ENCODE measurements at places on chromosomes 4 and X.

GRCh38 chrX:989959-990510 lies 222.4 kb downstream of the CRLF2 start:
- no peaks in the 10 kb centered on the region for H3K27me3 ChIP-seq
- H3K4me1 ChIP-seq: no peaks in the 10 kb centered on the region
- no peaks in the 10 kb centered on the region for H3K36me3 ChIP-seq
- no peak overlapping the region for H3K4me3 ChIP-seq

DNA sequence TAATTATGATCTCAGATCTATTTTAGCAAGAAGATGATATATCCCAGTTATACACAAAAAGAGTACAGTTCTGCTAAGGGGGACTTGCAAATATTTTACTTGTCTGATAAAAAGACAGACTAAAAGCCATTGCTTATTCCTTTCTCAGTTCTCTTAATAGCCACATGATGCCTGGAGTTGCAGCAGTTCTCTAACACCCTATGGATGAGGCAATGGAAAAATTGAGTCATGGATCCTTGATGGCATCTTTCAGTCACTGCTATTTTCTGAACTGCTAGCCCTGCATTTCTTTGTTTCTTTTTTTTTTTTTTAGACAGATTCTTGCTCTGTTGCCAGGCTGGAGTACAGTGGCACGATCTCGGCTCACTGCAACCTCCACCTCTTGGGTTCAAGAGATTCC lies 1956.7 kb downstream of the C4orf33 start:
- H3K27me3 ChIP-seq: no peaks in the 10 kb centered on the region
- DNase-seq: no peak
- H3K4me3 ChIP-seq: no peak overlapping the region
- H3K27ac ChIP-seq: no peak overlapping the region
- H3K36me3 ChIP-seq: no peaks in the 10 kb centered on the region

DNA sequence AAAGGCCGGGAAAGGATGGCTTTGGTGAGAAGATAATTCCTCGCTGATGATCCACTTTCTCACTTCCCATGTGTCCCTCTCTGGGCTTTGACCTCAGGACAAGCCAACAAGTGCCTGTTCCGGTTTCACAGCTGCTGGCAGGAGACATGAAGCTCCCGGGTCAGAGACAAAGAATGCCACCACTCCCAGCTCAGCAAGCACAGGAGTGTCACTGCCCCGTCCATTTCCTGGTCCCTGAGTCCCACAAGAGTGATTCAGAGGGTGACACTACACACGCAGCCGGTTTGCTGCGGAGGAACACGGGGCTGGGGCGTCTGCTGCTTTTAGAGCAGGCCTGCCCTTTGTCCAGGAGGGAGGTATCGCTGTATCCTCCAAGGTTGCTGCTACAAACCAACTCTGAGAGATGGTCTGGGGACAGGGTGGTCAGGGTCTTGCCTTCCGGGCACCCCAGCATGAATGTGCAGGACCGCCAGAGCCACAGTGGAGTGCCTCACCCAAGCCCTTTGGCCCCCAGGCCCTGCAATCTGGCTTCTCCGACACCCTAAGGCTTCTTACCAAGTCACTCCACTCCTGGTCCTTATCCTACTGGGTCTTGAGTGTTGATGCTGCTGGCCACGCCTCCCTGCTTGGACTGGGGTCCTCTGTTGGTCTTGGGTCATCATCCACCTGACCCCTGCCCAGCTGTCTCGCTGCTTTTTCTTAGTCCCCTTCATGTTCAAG lies 49.5 kb downstream of the CPZ start:
- H3K4me1 ChIP-seq: no peaks in the 10 kb centered on the region
- H3K36me3 ChIP-seq: no peaks in the 10 kb centered on the region
- DNase-seq: no peak
- H3K27me3 ChIP-seq: peaks cover 20% of the 10 kb centered on the region

DNA sequence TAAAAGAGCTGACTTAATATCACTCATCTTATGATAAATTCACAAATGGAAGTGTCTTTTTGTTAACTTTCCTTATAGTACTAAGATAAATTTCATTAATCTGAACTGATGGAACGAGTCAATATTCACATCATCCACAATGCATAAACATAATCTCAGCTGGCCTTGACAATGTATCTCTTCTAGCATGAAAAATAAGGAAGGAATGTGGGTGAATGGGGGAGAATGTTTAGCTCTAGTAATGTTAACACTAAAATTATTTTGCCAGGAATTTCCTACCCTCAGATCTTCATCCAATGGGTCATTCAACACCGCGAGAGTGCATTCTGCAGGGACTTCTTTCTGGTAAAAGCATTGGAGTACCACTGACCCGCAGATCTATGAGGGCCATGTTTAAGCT lies 15.8 kb downstream of the TRPC3 start:
- no peak overlapping the region for H3K4me3 ChIP-seq
- no peaks in the 10 kb centered on the region for H3K4me1 ChIP-seq
- H3K27me3 ChIP-seq: peaks cover 25% of the 10 kb centered on the region
- H3K36me3 ChIP-seq: no peaks in the 10 kb centered on the region

DNA sequence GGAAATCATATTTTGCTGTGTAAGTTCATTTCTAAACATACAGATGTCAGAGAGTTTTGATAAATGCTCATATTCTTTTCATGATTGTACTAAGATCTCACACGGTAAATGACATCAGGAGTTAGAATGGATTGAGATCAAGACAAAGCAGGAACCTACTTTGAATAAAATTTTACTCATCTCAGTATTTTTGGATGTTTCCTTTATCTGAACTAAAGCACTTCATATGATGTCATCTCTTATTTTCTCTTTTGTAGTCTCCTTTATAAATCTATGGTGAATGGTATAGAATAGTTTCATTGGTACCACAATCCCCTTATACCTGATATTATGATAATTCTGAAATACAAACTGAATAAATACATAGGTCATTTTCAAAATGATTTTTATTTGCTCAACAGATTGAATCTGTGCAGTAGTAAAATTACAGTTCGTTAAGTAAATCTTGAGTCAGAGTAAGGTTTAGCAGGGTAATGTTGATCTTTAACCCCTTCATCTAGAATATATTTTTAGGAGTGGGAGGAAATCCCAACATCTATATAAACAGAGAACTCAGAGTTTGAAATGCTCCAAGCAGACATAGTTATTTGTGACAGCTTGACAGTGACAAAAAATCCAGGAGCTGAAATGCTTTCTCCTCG lies 180.0 kb downstream of the MGST2 start:
- H3K27me3 ChIP-seq: no peaks in the 10 kb centered on the region
- H3K4me3 ChIP-seq: no peak overlapping the region
- no peak overlapping the region for H3K27ac ChIP-seq
- no peaks in the 10 kb centered on the region for H3K36me3 ChIP-seq
- DNase-seq: no peak
- H3K4me1 ChIP-seq: no peaks in the 10 kb centered on the region

DNA sequence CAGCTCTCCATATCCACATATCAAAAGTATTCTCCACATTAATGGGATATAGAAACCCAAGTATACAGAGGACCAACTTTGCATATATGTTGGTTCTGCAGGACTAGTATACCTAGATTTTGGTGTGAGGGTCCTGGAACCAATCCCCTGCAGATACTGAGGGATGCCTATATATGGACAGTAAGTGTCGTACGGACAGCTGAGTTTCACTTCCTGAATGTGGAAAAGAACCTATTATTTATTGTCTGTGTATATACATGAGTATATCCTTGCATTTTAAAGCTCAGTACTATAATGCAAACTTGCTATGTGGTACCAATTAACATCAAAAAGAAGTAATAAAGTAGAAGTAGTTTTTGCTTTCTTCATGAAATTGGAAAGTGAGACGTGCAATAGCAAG lies 101.9 kb downstream of the FBXW7 start:
- H3K27me3 ChIP-seq: no peaks in the 10 kb centered on the region
- DNase-seq: no peak
- H3K4me1 ChIP-seq: no peaks in the 10 kb centered on the region
- H3K27ac ChIP-seq: no peak overlapping the region

- H3K27ac ChIP-seq: peak overlapping the region; percentile 49
- no peaks in the 10 kb centered on the region for H3K27me3 ChIP-seq
- no peaks in the 10 kb centered on the region for H3K36me3 ChIP-seq
- no peak overlapping the region for H3K4me3 ChIP-seq
- DNase-seq: peak; percentile 73
- H3K4me1 ChIP-seq: peaks cover 43% of the 10 kb centered on the region
These were observed 505.5 kb downstream of the ANKRD50 start for GRCh38 chr4:124206779-124207605.

- no peak overlapping the region for H3K4me3 ChIP-seq
- H3K4me1 ChIP-seq: no peaks in the 10 kb centered on the region
- no peaks in the 10 kb centered on the region for H3K27me3 ChIP-seq
These were observed 23.0 kb downstream of the NAT8L start for GRCh38 chr4:2082118-2082517.

GRCh38 chr4:77852892-77853495 lies 9.6 kb upstream of the MRPL1 start:
- no peaks in the 10 kb centered on the region for H3K27me3 ChIP-seq
- DNase-seq: no peak
- no peaks in the 10 kb centered on the region for H3K4me1 ChIP-seq

DNA sequence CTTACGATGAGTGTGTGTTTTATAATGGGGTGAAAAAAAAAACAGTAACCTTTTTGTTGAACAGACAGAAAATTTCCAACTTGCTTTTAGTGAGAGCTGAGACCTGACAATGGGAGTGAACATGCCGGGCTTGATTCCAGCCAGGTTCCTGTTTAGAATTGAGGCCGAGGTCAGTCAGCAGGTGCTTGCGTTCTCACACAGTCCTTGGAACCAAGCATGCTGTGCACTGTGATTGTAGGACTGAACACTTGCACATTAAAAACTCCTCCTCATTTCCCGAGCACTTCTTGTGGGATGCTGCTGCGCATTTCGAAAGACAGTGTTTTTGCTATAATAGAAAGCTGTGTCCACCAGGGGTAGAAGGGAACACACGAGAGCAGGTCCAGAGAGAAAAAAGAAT lies 51.8 kb downstream of the TMEM131L start:
- no peak for DNase-seq
- peaks cover 22% of the 10 kb centered on the region for H3K4me1 ChIP-seq
- H3K27ac ChIP-seq: no peak overlapping the region

DNA sequence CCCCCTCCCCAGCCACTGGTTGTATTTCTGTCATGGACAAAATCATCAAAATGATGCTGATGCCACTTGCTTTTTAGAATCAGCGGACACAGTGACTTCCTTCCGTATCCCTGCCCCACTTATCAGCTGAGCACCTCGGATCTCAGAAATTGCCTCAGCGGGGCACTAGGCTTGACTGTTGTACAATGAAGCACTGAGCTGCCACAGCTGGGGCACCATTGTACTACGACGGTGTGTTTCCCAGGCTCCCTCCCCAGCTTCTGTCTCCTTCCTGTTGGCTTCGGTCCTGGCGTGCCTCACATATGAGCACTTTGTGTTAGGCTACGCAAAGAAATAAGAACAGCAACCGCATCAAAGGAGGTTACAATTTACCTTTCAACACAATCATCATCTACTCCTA lies 82.4 kb downstream of the F11 start:
- H3K4me1 ChIP-seq: no peaks in the 10 kb centered on the region
- no peak for DNase-seq
- no peak overlapping the region for H3K4me3 ChIP-seq
- no peak overlapping the region for H3K27ac ChIP-seq
- H3K36me3 ChIP-seq: no peaks in the 10 kb centered on the region

- H3K27me3 ChIP-seq: no peaks in the 10 kb centered on the region
- H3K27ac ChIP-seq: no peak overlapping the region
- no peaks in the 10 kb centered on the region for H3K4me1 ChIP-seq
- H3K36me3 ChIP-seq: no peaks in the 10 kb centered on the region
These were observed 178.9 kb downstream of the CENPC start for GRCh38 chr4:67366311-67366861.

DNA sequence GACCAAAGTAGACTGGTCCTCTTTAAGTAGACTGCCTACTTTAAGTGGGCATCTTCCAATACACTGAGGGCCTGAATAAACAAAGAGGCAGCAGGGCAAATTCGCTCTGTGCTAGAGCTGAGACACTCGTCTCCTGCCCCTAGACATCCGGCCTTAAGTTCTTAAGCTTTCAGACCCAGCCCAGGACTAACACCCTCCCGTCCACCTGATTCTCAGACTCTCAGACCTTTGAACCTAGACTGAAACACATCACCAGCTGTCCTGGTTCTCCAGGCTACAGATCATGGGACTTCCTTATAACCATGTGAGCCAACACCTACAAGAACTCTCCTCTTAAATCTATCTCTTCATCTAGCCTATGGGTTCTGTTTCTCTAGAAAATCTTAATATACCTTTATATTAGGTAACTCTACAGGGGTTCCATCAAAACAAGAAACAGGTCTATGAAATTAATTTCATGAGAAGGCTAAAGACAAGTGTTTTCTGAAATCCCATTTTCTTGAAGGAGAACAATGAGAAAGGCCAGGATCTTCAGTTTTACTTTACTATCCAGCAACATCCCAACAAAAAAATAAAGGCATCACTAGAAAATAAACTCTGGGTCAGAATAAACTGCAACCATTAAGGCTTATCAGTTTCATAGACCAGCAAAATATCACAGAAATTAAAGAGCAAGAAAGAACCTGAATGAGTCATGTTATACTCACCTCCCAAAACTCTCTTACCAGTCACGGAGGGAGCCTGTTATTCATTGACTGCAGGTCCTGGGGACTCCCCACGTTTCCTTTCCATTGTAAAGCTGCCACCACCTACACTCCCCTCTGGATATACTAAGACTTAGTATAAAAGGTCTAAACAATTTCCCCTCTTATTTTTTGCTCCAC lies 14.8 kb downstream of the ADGRA3 start:
- DNase-seq: peak; percentile 85
- no peaks in the 10 kb centered on the region for H3K27me3 ChIP-seq
- no peaks in the 10 kb centered on the region for H3K4me1 ChIP-seq
- no peaks in the 10 kb centered on the region for H3K36me3 ChIP-seq
- H3K27ac ChIP-seq: no peak overlapping the region

- H3K36me3 ChIP-seq: no peaks in the 10 kb centered on the region
- H3K27me3 ChIP-seq: no peaks in the 10 kb centered on the region
- no peak overlapping the region for H3K27ac ChIP-seq
- H3K4me3 ChIP-seq: no peak overlapping the region
- no peaks in the 10 kb centered on the region for H3K4me1 ChIP-seq
These were observed 1.4 kb upstream of the PHF8 start for GRCh38 chrX:54045563-54046228.

GRCh38 chr4:119690871-119691270 lies 62.3 kb upstream of the PDE5A start:
- no peak overlapping the region for H3K27ac ChIP-seq
- DNase-seq: no peak
- peaks cover 14% of the 10 kb centered on the region for H3K4me1 ChIP-seq
- no peak overlapping the region for H3K4me3 ChIP-seq
- H3K27me3 ChIP-seq: no peaks in the 10 kb centered on the region
- H3K36me3 ChIP-seq: no peaks in the 10 kb centered on the region

- DNase-seq: no peak
- no peaks in the 10 kb centered on the region for H3K27me3 ChIP-seq
- H3K27ac ChIP-seq: no peak overlapping the region
- H3K36me3 ChIP-seq: no peaks in the 10 kb centered on the region
These were observed 100.0 kb downstream of the DOCK11 start for GRCh38 chrX:118595501-118596042.

- no peaks in the 10 kb centered on the region for H3K4me1 ChIP-seq
- no peak for DNase-seq
- no peaks in the 10 kb centered on the region for H3K36me3 ChIP-seq
- no peak overlapping the region for H3K27ac ChIP-seq
- H3K4me3 ChIP-seq: no peak overlapping the region
These were observed 360.4 kb upstream of the AGA start for GRCh38 chr4:177802661-177803060.

- no peak overlapping the region for H3K4me3 ChIP-seq
- peak; percentile 57 for DNase-seq
- H3K4me1 ChIP-seq: no peaks in the 10 kb centered on the region
- H3K27ac ChIP-seq: no peak overlapping the region
- H3K27me3 ChIP-seq: 0 out of 2 replicates have a peak, but pooled peaks cover 12% of the 10 kb centered on the region
These were observed 42.9 kb downstream of the NDST3 start for GRCh38 chr4:118076958-118077766.

GRCh38 chrX:1045680-1046314 lies 166.7 kb downstream of the CRLF2 start:
- no peaks in the 10 kb centered on the region for H3K4me1 ChIP-seq
- H3K4me3 ChIP-seq: no peak overlapping the region
- DNase-seq: no peak
- H3K27ac ChIP-seq: no peak overlapping the region
- H3K36me3 ChIP-seq: no peaks in the 10 kb centered on the region
